Lower lobe of right lung (tissue), 2 donors: ENCODE measurements at places on chromosomes 13 and 19. TPM values are rescaled to one million over a fixed set of nuclear protein-coding genes. Genes with fewer than 3 reads are reported as not detected.
A peak's percentile ranks its signal among the peaks of the same experiment; 100 is the strongest.

RASAL3 gene
- 15.0 TPM for total RNA-seq

ATP4B gene
- total RNA-seq: not detected

DNAAF3 gene
- total RNA-seq: 12.8 TPM

TEX29 gene
- total RNA-seq: 0.97 TPM

KANK3 gene
- 49.0 TPM for total RNA-seq

GSX1 gene
- not detected for total RNA-seq

SIGLEC12 gene
- 5.9 TPM for total RNA-seq

MBD3L3 gene
- total RNA-seq: not detected

DNA sequence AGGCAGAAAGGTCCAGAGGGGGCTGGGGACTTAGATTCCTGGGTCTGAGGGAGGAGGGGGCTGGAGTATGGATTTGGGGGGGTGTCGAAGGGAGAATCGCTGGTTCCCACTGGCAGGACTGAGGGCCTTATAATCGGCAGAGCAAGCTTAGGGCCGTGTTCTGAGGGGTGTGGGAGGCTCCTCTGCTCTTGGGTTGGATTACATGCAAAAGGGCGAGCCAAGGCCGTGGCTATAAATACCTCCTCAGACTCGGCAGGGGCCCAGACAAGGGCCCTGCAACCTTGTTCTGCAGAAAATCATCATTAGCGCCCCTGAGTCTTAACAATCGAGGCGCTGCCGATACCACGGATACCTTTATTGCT is 707 bp upstream of the MAMSTR start:
- DNase-seq: no peak

DNA sequence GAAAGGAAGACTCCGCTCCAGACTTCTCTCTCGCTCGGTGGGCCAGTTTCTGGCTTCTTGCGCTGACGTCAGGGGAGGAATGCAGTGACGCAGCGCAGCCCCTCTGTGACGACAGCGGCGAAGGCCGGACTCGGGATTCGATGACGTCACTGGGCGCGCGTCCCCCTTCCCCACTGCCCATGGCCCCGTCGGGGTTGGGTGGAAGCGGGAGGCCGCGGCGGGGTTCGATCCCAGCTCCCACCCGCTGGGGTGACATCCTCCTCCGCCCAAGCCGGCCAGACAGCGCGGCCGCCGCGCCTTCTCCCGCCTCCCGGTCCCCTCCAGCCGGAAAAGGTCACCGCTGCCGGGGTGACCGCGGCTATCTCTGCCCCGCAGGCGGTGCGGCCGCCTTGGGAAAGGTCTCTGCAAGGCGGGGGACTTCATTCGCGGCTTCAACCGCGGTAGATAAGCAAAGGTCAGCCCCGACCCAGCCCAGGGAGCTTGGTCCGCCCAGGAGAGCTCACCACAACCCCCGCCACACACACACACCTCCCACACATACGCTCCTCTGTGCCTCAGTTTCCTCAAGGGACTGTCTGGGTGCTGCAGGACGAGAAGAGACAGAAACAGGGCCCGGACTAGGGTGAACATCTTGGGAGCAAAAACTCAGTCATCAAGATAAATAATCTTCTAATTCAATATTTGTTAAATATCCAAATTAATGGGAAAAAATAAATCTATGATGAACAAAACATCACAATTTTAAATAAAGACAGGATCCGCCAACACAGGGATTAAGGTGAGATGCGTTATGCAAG is 844 bp upstream of the RFX1 start:
- peak; percentile 92 for DNase-seq

- DNase-seq: no peak
Measured at GRCh38 chr19:12111176-12111575, 29.0 kb downstream of the ZNF20 start.

DNA sequence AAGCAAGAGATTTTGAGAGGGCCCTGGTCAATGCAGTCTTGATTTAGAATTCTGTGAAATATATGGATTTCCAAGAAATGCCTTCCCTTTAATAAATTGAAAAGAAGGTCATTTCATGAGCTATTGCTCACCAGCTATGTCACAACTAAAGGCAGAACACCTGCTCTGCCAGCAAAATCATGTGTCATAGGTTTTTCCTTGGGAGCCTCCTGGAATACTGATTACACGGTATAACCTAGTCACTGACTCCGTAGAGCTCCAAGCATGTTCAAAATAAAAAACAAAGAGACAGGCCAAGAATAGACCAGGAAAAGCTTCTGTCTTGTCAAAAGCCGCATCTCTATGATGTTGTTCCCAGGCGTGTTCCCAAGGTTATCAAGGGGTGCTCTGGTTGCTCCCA is 45.5 kb downstream of the HSPH1 start:
- no peak for DNase-seq

GRCh38 chr19:38264486-38265212 is at the start of gene SPINT2:
TSS of gene SPINT2 (plus strand) at chr19:38264573. CDS start at chr19:38264893, 320 bp downstream.
- DNase-seq: peak; percentile 94

GRCh38 chr19:10544242-10544752 is 593 bp downstream of the ATG4D start:
- DNase-seq: no peak

DNA sequence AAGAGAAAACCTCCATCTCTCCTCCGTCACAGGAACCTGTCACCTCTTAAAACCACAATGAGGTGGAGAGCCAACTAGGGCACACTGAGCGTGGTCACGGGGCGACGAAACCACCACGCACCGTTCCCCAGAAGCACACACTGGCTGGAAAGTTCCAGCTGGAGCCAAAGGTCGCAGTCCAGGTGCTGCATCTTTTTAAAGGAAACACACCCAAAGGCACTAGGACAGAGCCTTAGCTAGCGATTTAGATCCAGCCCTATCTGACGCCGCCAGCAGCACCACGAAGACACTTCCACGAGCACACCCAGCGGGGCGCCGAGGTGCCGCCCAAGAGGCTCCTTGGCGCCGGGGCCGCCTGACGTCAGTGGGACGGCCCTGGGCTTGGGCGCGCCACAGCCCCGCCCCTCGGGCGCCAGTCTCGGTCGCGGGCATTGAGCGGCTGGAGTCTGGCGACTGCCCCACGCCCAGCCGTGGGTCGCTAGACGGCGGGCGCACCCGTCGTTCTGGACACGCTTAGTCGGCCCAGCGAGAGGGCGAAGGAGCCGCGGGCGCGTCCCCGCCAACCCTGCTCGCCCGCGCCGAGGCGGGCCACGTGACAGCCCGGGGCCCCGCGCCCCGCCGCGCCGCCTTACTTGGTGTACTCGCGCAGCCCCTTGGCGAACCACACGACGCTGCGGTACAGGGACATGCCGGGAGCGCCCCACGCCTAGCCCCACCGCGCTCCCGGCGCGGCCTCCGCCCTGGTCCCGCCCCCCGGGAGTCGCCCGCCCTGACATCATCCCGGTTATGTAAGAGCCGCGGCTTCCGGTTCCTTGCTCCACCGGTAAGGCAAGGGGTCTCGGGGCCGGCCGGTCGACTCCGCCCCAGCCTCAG is at the start of gene DHRS12:
TSS of gene DHRS12 (minus strand) at position 742 of the 873 bp plus-strand sequence. CDS start 4,504 bp downstream, outside the sequence.
- DNase-seq: peak; percentile 95

- no peak for DNase-seq
Measured at GRCh38 chr19:15635016-15635805, 5.5 kb upstream of the CYP4F3 start.

DNA sequence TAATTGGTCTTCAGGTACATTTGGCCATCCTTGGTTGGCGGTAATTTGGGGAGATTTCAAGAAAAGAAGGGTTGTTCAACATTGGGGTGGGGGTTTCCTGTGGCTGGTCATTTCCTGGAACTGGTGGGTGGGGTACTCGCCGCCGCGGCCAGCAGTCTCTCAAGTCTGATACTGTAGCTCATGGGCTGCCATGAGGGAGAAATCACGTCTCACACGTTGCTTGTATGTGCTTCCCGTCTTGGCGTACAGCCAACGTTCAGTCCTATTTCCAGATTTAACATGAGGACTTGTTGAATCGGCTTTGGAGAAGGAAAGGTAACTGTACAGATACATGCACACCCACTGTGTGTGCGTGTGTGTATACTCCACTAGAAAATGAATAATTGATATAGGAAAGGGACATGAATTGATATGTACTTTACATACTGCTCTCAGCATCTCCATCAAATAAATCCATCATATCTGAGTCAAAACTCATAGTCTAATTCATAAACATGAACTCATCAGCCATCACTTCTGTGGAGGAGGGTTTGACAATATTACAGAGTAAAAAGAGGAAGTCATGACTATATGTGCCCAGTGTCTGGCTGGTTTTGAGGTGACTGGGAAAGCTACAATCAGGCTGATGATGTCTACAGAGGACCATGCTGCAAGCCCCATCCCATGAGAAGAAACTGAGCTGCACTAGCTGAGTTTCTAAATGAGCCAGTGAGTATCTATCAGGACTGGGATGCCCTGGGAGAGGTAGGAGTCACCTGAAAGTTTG is 418.1 kb downstream of the TSHZ3 start:
- DNase-seq: no peak

- DNase-seq: no peak
Measured at GRCh38 chr19:33750587-33751435, 45.9 kb upstream of the KCTD15 start.

DNA sequence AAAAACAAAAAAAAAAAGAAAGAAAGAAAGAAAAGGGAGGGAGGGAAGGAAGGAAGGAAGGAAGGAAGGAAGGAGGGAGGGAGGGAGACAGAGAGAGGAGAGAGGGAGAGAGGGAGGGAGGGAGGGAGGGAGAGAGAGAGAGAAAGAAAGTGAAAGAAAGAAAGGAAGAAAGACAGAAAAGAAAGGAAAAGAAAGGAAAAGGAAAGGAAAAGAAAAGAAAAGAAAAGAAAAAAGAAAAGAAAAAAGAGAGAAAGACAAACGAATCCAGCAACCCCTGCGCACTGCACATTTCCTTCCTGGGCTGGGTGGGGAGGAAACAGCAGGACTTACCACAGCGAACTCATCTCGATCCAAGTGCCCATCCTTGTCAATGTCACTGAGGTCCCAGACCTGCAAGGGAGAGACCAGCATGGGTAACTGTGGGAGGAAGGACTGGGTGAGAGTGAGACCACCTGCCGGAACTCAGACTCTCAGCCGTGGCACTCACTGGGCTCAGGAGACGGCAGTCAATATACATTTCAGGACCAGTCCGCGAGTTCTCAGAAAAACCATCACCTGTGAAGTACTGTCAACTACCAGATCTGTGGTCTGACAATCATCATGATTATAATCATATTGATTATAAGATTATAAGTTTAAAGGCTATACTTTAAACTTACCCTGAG is 43.3 kb downstream of the EPS15L1 start:
- DNase-seq: no peak

DNA sequence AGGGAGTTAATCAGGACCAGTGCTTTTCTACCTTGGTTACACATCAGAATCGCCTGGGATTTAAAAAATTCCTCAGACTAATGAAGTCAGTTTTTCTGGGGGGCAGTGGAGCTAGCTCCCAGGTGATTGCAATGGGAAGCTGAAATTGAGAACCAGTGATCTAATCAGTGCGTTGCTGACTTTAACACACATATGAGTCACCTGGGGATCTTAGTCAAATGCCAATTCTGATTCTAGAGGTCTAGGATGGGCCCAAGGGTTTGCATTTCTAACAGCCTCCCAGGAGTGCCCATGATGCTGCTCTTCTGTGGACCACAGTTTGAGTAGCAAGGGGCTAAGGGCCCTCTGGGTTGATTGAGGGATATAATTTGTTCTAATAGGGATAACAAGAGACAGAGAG is 54.5 kb downstream of the KL start:
- DNase-seq: no peak

DNA sequence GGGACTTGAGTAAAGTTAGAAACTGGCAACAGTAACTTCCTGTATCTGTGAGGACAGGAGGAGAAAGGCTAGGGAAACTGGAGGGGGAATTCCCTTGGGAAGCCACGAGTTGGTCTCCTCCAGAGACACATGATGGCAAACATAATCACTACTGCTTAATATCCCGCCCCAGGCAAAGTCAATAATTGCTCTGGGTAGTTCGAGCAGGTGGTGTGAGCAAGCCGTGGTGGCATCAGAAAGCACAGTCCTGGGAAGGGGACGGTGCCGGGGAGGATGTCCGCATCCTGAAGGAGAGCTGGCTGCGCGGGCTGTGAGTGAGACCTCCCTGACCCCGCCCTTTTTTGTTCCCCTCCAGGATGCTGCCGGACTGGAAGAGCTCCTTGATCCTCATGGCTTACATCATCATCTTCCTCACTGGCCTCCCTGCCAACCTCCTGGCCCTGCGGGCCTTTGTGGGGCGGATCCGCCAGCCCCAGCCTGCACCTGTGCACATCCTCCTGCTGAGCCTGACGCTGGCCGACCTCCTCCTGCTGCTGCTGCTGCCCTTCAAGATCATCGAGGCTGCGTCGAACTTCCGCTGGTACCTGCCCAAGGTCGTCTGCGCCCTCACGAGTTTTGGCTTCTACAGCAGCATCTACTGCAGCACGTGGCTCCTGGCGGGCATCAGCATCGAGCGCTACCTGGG is 1.4 kb downstream of the FFAR2 start:
- no peak for DNase-seq

GRCh38 chr19:31110336-31110735 is 238.9 kb downstream of the TSHZ3 start:
- DNase-seq: no peak

GRCh38 chr13:27868641-27869435 is 51.0 kb upstream of the PDX1 start:
- no peak for DNase-seq

DNA sequence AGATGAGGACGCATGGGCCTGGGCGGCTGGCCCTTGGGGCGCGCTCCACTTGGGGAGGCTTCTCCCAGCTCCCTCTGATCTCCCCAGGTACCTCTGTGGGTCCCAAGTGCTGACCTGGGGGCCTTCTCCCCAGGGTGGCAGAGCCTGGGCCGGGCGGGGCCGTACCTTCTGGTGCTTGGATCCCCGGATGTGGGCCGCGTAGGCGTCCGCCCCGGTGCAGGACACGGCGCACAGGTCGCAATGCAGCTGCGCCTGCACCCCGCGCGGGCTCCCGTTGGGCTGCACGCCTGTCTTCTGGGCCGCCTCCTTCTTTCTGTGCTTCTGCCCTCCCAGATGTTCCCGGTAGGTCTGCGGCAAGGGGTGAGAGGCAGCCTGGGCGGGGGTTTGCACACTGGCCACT is 41.1 kb upstream of the MATK start:
- DNase-seq: no peak

DNA sequence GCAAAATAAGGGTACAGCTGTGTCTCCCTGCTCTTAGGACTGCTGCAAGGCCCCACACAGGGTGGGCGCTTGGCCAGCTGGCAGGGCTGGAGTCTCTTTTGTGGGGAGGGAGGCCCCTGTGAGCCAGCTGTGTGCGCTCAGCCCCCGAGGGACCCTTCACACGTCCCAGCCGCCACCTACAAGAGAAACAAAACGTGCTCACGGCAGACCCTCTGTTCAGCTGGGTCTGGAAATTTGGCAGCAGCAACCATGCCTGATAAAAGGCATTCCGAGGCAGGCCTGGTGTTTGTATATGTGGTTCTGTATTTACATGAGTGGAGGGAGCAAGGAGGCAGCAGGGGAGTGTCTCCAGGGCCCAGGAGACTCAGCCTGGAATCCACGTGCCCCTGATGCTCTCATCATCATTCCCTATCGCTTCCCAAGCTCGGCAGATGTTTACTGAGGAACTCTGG is 49.7 kb downstream of the CRTC1 start:
- DNase-seq: no peak

GRCh38 chr13:89755729-89756492 is 1591.6 kb upstream of the MIR17HG start:
- DNase-seq: no peak

DNA sequence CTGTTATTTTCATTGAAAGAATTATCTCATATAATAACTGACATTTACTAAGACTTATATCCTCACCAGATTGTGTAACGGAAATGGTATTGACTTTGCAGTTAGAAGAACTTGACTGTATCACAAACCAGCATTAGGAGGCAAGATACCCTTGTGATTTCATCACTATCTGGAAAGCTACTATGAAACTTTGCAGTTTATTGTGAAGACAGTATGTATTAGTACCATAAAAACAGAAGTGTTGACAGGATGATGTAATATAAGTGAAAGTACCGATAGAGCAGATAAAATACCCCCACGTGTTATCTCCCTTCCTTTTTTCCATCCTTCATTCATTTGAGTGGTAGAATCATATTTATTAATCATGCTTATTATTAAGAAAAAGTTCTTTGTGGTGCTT is 365.7 kb upstream of the KLHL1 start:
- no peak for DNase-seq
